Adipocyte (in vitro differentiated cells): ENCODE measurements at places on chromosomes 2 and 18.

DNA sequence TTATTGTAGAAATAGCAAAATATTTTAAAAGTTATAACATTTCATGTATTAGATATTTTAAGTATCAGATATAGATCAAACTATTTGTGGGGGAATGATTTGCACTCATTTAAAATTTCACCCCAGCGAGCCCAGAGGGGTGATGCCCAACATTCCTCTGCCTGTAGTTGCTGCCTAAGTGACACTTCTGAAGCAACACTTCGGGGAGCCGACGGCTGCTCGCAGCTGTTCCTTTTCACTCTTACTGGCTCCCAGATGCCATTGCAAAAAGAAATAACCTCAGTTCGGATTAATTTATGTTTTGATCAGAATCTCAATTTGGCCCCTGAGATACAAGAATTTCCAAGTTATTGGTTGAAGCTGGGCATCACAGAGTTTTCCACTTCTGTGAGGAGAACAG lies 603.8 kb downstream of the PLCL1 start:
- DNase-seq = no peak

- DNase-seq = no peak
Measured at GRCh38 chr18:5463390-5463789, 80.4 kb downstream of the EPB41L3 start.

DNA sequence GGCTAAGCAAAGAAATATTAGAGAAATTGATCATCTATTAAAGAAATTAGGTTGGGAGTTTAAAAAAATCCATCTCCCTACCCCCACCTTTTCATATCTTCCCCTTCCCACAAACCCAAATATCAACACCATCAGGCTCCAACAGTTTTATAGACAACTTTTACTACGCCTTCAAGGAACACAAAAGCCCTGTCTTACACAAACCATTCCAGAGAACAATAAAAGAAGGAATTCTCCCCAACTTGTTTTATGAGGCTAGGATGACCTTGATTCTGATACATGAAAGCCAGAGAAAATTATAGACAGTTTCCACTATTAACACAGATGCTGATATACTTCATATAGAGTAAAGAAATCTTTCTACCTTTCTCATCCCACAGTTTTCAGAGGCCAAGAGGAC lies 211.6 kb downstream of the OSR1 start:
- DNase-seq = no peak

DNA sequence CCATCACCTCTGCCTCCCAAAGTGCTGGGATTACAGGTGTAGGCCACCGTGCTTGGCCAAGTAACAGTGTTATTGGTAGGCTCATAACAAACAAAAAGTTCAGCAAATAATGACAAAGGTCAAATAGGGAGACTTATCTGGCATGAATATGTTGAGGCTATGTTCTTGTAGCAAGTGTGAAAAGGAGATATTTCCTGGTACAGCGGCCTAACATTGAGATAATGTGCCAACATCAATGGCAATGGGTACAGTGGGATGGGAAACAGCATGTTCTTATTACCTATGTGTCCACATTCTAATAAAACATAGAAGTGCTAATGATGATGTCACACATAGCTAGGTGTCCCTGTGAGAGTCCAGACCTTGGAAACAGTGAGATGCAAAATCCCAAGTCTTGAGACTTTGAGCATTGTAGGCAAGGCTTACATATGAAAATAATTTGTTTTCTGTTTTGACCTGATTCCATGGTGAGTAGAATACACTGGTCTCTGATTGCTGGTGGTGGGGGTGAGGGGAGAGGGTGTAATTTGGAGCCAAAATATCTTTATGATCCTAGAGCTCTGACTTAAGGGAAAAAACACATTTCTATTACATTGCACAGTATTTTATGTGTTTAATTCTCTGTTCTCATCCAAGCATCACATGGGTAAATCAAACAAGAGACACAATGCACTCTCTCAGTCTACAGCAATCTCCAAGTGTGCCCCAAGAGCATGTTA lies 33.1 kb upstream of the PMAIP1 start:
- DNase-seq = no peak

DNA sequence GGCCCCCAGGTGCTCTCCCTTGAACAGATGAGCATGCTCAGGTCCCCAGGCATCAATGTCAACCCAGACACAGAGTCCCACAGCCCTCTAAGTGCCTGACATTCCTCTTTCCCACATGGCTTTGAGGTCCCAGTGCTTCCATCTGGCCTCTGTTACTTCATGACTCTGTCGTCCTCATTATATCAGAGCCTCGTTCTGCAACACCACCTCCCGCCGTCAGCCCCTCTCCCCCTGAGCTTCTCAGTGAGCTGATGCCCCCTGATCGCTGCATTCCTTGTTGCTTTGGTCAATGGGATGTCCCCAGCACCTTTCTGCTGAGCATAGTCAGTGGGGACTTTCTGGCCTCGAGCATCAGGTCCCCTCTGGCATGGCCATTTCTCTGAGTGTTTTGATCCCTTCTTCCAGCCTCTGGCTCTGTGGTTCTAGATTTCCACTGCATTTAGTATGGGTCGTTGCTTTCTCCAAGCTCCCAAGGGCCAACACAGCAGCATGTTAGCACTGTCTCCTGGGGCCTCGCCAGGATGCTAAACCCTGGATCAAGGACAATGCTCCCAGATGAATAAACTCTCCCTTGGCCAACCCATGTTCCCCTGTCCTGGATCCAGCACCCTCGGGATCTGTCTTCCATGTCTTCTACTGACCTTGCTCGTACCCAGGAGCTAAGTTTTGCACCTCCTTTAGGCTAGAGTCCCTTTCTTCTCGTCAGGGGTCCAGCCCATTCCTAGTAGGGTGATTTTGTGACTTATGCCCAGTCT lies 143.2 kb upstream of the TWIST2 start:
- no peak for DNase-seq

DNA sequence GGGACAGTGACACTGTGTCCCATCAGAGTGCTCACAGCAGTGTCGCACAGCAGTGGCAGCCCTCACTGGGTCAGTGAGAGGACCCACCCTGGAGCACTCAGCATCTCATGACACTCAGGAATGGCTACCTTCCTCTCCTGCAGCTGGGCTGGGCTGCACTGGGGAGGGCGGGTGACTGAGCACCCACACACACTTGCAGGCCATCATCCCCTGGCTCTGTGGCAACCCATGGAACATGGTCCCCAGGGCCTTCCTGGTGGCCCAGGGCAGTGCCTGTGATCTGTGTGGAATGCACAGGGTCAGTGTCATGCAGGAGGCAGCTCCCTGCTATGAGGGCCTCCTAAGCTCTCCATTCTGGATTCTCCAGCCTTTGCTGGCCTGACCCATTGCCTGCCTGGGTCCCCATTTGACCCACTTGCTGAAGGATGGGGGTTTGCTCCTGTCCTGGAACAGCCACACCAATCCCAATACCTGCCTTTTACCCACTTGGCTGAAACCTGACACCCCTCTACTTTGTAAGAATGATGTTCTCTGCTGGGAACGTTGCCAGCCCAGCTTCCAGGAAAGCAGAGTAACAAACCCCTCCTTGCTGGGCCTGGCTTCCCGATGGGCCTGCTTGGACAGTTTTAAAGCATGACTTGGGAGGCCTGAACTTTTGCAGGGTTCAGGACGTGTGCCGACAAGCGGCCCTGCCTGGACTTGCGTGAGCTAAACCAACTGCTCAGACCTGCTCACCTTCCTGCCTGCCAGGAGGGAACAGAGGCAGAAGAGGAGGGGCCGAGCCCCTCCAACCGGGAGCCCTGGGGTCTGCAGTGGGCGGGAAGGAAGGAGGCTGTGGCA lies 13.7 kb downstream of the HS6ST1 start:
- DNase-seq = peak; percentile 90

GRCh38 chr18:34604591-34604990 lies 105.5 kb upstream of the DTNA start:
- no peak for DNase-seq

- no peak for DNase-seq
Measured at GRCh38 chr2:221488136-221488807, 83.8 kb downstream of the EPHA4 start.

DNA sequence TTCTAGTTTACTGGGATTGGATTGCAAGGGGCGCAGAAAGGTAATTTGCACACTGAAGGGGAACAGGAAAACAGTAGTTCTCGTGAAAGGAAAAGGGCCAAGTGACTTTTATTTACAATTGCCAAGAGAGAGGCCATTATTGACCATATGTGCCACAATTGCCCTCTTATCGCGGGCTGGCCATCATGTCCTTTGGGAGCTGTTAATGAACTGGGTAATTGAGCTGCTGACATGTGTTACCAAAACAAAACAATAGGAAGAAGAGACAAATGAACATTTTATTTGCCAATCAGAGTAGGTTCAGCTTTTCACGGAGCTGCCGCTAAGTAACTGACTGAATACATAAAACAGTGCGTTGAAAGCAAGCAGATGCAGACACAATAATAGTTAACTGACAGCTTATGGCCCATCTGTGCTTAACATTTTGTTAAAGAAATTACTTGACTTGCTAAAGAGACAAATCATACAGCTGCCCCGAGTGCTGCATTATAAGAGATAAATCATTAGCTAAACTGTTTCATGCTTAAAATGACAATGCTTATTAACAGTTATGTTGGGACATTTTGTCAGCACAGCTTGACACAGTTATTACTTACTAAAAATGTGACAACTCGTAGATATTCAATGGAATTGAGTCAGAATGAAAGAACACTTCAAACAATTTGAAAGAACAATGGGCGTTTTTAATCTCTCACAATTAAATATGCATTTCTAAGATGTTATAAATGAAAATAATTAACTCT lies 57.5 kb downstream of the PAX3 start:
- no peak for DNase-seq

- peak; percentile 95 for DNase-seq
Measured at GRCh38 chr2:8004250-8004681, 677.6 kb upstream of the ID2 start.

- no peak for DNase-seq
Measured at GRCh38 chr2:11740723-11741122, 5.7 kb upstream of the LPIN1 start.

GRCh38 chr2:208366215-208367127 lies 40.1 kb upstream of the PTH2R start:
- no peak for DNase-seq

DNA sequence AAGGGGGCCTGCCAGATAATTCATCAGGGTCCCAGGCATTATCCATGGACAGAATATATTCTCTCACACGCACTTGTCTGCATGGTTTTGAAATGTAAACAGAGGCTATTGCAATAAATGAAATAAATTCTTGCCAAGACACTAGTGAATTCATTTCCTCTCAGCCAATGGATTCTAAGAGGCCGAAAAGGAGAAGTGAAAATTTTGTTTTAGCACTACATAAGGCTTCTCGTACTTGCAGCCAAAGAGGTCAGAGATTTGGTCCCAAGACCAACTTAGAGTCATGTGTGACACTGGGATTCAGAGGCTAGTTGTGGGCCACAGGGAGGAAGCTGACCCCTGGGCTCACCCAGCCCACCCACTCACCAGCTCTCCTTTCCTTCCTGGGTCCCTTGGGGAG lies 184.1 kb upstream of the GLI2 start:
- no peak for DNase-seq

GRCh38 chr2:175832866-175833265 lies 169.2 kb downstream of the LNPK start:
- peak; percentile 16 for DNase-seq

- no peak for DNase-seq
Measured at GRCh38 chr2:151760139-151760650, 25.9 kb upstream of the NEB start.

- no peak for DNase-seq
Measured at GRCh38 chr2:215900843-215901242, 112.5 kb downstream of the MREG start.

GRCh38 chr2:63047321-63048279 lies 3.0 kb upstream of the OTX1 start:
- DNase-seq = no peak

GRCh38 chr18:45270289-45270771 lies 344.9 kb upstream of the SLC14A2 start:
- DNase-seq = no peak

DNA sequence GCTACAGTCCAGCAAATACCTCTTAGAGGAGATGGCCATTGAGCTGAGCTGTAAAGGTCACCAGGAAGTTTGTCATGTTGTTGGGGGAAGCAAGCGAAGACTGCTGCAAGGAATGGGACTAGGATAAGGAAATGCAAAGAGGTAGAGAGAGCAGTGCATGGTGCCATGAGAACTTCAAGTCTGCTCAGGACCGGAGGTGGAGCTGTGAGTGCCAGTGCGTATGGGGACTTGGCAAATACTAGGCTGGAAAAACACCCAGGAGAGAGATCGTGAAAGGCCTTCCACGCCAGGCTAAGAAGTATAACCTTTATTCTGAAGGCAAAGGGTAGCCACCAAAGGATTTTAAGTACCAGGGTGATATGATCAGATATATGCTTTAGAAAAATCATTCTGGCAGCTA lies 71.3 kb downstream of the MEIS1 start:
- DNase-seq = no peak

DNA sequence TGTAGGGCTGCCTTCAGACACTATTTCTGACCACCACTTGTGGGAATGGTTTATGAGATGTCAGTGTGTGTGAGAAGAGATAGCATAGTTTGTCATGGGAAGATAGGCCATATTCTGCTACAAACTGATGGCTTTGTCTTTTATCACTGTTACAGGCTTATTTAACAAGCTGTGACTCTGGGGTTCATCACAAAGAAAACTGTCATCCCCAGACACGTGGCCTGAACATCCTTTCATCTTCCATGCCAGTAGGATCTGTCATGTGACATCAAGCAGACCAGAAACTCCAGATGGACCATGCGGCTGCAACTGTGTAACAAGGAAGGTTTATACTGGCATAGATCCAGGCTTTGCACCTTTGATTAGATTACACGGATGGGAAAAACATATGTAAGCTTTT lies 128.6 kb upstream of the KCNH7 start:
- no peak for DNase-seq

DNA sequence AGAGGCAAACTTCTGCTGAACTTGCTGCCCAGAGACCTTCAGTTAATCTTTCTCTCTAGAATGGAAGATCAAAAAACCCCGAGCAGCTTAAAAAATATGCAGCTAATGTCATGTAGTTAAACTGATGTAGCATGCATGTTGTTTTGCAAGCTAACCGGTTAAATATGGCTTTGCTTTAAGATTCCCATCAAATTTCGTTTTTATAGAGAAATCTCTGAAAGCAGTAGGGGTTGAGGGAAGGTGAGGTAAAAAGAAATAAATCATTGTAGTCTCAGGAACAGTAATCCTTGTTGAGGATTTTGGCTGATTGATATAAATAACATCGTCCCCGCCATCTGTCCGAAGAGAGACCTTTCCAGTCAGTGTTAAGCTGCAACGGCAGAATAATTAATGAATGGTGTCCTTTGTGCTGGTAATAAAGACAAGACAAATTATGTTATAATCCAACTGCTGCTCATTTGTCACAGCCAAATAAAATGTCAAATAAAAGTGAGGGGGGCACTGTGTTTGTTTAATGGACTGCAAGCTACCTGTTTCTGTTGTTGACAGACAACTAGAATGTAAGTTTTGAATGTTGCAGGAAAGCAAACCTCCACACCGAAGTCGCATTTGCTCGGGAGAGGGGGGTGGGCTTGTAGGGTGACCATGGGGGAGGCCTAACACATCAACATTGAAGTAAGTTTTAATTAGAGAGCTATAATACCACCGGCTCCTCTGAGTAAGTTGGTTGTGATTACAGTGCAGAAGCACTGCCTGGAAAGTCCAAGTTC lies 555.5 kb downstream of the ARHGAP15 start:
- DNase-seq = no peak

- DNase-seq = peak; percentile 43
Measured at GRCh38 chr2:171409436-171409971, 24.3 kb downstream of the METTL8 start.

GRCh38 chr2:88831792-88832248 lies 140.3 kb downstream of the RPIA start:
- DNase-seq = peak; percentile 4
